ENCODE measurements at places on chromosomes 5 and 9. TPM values are rescaled to one million over a fixed set of nuclear protein-coding genes. Genes with fewer than 3 reads are reported as not detected.

DNA sequence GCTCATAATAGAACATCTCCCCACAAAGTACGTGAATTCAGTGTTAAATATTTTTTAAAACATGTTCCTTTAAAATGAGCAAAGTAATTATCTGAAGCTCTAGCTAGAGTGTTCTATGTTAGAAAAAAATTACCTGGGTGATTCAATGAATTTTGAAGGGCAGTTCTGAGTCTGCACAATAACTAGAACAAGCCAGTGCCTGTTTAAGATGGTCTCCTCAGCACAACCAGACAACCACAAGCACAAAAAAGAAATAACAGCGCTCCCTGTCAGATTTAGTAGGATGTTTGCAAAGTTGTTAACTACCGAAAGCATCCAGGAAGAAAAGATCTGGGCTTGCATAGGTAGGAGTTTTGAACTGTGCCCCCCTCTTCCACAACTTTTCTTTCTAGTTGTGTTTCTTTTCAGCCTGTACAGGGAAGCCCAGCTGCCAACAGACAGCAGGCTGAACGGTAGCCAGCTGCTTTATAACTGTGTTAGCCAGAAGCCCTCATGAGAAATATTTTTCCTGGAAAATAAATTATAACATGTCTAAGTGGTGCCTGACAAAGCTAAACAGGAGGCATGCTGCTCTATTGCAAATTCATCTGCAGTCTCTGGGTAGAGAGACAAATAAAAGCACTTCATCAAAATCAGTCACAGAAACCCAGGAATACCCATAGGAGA lies 1026.9 kb downstream of the MAT2B start:
- DNase-seq, result no peak

RLN1 gene
- total RNA-seq, result 0.31 TPM

DNA sequence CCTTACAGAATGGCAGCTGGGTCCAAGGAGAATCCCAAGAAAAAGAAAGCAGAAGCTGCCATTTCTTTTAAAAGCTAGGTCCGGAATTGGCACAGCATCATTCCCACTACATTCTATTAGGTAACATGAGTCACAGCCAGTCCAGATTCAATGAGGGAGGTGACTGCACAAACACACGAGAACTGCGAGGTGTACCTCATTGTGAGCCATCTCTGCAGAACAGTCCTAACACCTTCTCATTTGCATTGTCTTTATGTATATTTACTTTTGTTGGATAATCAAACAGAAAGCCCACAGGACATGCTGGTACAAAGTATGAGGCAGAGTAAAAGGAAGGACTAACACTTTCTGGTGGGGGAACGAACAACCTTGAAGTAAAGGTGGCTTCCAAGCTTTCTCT lies 14.6 kb upstream of the HABP4 start:
- no peak for DNase-seq

GRCh38 chr5:158948376-158948886 lies 151.3 kb downstream of the EBF1 start:
- peak; percentile 67 for DNase-seq

- DNase-seq, result no peak
Measured at GRCh38 chr5:56852228-56853000, 37.1 kb downstream of the MAP3K1 start.

- no peak for DNase-seq
Measured at GRCh38 chr9:71509054-71509453, 259.3 kb downstream of the CEMIP2 start.

GKAP1 gene
- 1.2 TPM for total RNA-seq

DNA sequence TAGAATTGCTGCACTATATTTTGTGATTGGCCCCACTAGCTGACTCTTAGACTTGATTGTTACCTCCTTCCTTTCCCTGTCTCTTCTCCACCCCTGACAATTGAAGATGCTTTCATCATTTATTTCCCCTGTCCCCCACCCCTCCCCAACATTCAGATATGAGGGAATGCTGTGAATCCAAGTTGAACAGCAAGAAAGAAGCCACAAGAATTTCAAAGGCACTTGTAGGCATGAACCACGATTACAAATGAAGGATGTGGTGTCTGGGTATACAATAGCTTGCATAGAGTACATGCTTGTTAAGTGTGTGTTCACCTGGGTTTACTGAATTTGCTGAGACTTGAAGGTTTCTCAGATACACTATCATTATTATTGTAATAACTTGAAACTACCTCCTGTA lies 78.3 kb upstream of the TRIO start:
- no peak for DNase-seq

- DNase-seq, result no peak
Measured at GRCh38 chr5:73039082-73039481, 81.3 kb upstream of the TMEM171 start.

DNA sequence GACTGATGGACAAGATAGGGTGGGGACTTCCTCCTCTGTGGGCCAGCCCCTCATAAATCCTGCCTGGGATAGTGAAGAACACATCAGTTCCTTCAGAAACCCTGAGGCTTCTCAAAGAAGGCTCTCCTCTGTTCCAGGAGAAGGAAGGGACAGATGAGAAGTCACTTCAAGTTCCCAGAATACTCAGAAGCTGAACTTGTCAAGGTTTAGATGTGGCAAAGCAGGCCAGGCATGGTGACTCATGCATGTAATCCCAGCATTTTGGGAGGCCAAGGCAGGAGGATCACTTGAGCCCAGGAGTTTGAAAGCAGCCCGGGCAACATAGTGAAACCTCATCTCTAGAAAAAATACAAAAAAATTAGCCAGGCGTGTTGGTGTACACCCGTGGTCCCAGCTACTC lies 38.5 kb downstream of the STOM start:
- no peak for DNase-seq

GRCh38 chr5:94618029-94618492 lies 343 bp downstream of the KIAA0825 start:
- peak; percentile 84 for DNase-seq

DNA sequence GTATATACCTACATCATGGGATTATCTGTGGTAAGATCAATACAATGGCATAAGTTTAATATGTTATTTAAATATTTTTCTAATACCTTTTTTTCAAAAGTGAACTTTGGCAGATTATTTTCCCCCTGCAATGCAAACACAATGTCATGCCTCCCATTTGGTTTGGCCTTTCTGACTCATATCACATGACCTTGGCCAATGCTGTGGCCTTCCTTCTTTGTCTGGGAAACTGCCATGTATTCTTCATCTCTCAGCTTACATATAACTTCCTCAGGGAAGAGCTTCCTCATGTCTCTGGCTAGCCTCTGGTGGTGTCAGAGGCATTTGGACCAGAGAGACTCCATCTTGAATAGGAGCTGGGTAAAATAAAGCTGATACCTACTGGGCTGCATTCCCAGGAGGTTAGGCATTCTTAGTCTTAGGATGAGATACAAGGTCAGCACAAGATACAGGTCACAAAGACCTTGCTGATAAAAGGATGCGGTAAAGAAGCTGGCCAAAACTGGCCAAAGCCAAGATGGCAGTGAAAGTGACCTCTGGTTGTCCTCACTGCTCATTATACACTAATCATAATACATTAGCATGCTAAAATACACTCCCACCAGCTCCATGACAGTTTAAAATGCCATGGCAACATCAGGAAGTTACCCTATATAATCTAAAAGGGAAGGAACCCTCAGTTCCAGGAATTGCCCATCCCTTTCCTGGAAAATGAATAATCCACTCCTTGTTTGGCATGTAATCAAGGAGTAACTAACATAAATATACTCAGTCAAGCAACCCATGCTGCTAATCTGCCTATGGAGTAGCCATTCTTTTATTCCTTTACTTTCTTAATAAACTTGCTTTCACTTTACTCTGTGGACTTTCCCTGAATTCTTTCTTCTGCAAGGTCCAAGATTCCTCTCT lies 76.0 kb downstream of the C9orf153 start:
- DNase-seq, result no peak

DNA sequence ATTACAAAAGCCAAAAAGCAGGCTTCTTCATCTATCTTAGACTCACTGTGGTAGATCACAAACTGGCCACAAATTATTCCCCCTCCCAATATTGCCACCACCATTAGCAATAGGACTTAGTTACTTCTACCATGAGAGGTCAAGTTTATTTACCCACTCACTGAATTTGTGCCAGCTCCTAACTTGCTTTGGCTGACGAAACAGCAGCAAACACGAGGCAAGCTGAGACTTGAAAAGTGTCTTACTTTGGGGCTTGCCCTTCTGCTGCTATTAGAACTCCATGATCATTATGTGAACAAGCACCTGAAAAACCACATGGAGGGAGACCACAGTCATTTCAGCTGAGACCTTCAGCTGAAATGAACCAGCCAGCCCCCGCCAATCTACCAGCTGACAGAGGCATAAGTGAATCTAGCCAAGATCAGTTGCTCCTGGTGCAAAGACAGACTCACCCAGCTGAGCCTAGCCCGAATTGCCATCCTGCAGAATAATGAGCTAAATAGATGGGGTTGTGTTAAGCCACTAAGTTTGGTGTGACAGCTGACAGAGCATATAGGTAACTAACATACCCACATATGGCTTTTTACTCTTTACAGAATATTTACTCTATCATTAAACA lies 5.7 kb downstream of the WDR41 start:
- DNase-seq, result no peak

INSL6 gene
- not detected for total RNA-seq

NEURL1B gene
- total RNA-seq, result 0.75 TPM

GRCh38 chr9:20599195-20599594 lies 23.1 kb downstream of the MLLT3 start:
- no peak for DNase-seq

DNA sequence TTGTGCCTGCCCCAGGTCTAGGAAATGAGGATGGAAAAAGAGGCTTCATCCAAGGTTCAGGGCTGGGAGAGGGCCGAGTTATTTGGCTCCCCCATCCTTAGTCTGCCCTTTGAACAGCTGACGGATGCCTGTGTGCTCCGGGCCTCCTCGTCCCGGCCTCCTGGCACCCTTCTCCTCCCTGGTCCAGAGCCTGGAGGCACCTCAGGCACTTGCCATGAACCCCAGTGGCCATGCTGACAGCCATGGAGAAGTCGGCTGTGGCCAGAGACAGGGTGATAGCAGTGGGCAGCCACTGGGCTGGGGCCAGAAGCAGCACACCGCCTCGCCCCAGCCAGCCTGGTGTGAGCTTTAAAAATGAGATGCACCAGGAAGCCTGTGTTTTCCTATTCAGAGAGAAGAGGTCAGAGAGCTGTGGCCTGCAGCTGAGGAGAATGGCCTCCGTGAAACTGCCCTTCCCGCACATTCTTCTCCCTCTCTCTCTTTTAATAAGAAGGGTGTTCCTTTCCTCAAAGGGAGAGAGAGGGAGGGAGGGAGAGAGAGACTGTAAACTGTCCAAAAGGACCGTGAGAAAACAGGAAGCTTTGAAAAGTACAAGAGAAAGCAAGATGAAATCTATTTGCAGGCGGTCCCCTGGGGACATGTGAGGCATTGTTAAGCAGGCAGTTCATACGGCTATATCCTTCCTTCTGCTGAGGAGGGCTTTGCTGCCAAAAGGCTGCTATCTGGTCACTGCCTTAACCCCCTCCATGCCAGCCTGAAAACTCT lies 55.3 kb downstream of the ZNF366 start:
- peak; percentile 8 for DNase-seq

DNA sequence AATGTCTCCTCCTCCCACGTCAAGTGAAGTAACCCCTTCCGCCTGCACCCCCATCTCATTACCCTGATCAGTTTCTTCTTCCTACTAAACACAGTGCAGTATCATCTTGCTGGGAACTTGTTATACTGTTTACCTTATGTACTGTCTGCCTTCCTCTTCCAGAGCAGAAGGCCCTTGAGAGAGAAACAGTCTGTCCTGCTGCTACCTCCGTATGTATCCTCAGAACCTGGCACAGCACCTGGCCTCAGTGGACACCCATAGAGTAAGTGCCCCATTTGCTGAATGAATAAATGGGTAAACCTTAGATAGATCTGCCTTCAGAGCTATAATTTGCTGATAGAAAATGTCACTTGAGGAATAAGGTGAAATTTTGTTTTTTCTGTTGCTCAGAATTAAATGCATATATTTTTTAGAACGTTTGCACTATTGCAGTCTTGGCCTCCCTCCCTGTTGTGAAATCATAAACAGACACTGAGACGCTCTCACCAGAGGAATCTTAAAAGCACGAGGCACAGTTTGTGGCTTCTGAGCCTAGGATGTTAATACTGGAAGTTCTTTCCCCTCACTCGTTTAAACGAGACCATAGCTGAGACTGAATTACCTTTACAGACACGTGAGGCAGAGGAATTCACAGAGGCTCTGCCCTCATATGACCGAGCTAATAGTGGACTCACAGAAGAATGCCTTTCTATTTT lies 223.1 kb upstream of the DAP start:
- peak; percentile 83 for DNase-seq

GRCh38 chr9:96331236-96331947 lies 29.4 kb upstream of the HSD17B3 start:
- DNase-seq, result no peak

ADAMTS16 gene
- not detected for total RNA-seq

GRCh38 chr9:136825295-136826187 lies 16.7 kb upstream of the AJM1 start:
- peak; percentile 54 for DNase-seq

ACER2 gene
- 5.2 TPM for total RNA-seq

THOC3 gene
- 30.3 TPM for total RNA-seq

DNA sequence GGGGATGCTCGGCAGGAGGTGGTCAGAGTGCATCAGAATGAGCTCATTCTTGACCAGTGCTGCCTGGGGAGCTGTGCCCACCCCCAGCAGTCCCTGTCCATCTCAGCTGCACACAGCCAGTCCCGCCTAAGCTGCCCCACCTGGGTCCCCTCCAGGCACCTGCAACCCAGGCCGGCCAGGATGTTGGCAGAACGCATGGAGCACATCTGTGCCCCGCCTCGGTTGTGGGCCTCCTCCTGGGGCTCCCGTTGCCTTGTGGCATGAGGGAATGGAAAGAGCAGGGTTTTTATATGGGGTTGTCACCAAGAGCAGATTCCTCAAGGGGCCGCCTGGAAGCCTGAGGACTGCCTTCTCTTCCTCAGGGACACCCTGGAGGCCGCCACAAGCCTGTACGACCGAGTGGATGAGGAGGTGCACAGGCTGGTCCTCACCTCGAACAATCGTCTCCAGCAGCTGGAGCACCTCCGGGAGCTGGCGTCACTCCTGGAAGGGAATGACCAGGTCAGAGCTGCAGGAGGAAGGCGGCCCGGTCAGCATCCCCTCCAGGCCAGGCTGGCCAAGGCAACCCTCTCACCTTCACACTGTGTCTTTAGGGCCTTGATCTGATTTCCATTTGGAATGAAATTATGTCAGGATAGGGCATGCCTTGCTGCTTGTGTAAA lies 34.8 kb upstream of the LRRC14B start:
- no peak for DNase-seq

GRCh38 chr5:168874713-168875380 lies 295.7 kb upstream of the PANK3 start:
- DNase-seq, result no peak

DNA sequence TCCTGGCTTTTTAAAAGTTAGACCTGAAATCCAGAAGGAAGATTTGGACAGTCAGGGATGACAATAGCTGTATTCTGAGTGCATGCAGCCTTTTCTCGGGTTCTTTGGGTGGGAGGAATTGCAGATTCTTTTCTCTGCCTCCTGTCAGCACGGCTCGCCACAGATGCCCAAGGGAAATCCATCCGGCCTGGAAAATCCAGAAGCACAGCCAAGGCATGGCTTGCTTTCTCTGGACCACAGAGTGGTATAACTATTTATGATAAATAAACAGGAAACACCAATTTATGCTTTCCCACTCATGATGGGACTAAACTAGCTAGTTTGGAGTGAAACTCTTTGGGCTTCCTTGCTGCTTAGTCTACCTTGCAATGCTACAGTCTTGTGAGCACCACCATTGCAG lies 59.1 kb downstream of the C9orf152 start:
- no peak for DNase-seq

- DNase-seq, result no peak
Measured at GRCh38 chr5:73119451-73120157, 771 bp upstream of the TMEM171 start.

ASPN gene
- total RNA-seq, result not detected

All from G401 (cell line).